ENCODE measurements at places on chromosomes 1 and 21. TPM values are rescaled to one million over a fixed set of nuclear protein-coding genes. Genes with fewer than 3 reads are reported as not detected.

ERRFI1 gene
- total RNA-seq, result 299 TPM

DCDC2B gene
- total RNA-seq, result not detected

KCNJ9 gene
- not detected for total RNA-seq

PPIAL4G gene
- total RNA-seq, result not detected

MAP3K7CL gene
- total RNA-seq, result 0.31 TPM

BARHL2 gene
- not detected for total RNA-seq

OR14K1 gene
- total RNA-seq, result not detected

TGFBR3 gene
- total RNA-seq, result 14.5 TPM

LMX1A gene
- not detected for total RNA-seq

LORICRIN gene
- total RNA-seq, result not detected

CAPZA1 gene
- total RNA-seq, result 128 TPM

IVL gene
- total RNA-seq, result not detected

F13B gene
- not detected for total RNA-seq

AQP10 gene
- not detected for total RNA-seq

GPR3 gene
- total RNA-seq, result 0.95 TPM

SLC66A1 gene
- total RNA-seq, result 42.0 TPM

OR10Z1 gene
- total RNA-seq, result not detected

CRYAA gene
- 2.1 TPM for total RNA-seq

CFAP126 gene
- total RNA-seq, result not detected

KCNN3 gene
- 0.05 TPM for total RNA-seq

CA6 gene
- not detected for total RNA-seq

RBP7 gene
- 28.9 TPM for total RNA-seq

CFHR1 gene
- 0.23 TPM for total RNA-seq

Data from Panc1 (cell line).